Activated naive CD4-positive, alpha-beta T cell treated with anti-CD3 and anti-CD28 coated beads for 36 hours (primary cell): ENCODE measurements at places on chromosomes 1 and 21. TPM values are rescaled to one million over a fixed set of nuclear protein-coding genes. Genes with fewer than 3 reads are reported as not detected.

DNA sequence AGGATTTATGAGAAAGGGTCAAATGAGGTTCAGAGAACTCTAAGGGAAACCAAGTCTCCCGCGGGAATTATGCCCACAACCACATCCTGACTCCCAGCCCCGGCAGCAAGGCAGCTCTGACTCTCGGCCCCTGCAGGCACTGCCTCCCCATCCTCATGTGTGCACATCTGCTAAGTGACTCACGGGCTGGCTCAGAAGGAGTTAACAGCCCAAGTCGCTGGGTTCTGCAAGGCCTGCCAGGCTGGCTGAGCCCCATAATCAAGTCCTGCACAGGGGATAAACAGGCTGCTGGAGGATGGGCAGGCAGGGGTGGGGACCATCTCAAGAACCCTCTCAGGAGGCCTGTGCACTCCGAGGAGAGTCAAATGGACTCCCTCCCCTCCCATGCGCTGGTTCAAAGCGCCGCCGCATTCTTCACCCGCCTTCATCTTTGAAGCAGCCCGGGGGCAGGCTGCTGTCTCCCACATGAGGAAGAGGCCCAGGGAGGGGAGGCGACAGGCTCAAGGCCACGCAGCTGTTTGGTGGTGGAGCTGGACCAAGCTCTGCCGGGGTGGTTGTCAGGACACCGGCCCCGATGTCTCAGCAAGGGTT, 344.3 kb downstream of the MATN1 start:
- no peak overlapping the region for H3K4me3 ChIP-seq
- peaks cover 5% of the 10 kb centered on the region for H3K27me3 ChIP-seq
- H3K27ac ChIP-seq = no peak overlapping the region
- peak; percentile 3 for DNase-seq

Gene ATAD3C
- 0.42 TPM for total RNA-seq

DNA sequence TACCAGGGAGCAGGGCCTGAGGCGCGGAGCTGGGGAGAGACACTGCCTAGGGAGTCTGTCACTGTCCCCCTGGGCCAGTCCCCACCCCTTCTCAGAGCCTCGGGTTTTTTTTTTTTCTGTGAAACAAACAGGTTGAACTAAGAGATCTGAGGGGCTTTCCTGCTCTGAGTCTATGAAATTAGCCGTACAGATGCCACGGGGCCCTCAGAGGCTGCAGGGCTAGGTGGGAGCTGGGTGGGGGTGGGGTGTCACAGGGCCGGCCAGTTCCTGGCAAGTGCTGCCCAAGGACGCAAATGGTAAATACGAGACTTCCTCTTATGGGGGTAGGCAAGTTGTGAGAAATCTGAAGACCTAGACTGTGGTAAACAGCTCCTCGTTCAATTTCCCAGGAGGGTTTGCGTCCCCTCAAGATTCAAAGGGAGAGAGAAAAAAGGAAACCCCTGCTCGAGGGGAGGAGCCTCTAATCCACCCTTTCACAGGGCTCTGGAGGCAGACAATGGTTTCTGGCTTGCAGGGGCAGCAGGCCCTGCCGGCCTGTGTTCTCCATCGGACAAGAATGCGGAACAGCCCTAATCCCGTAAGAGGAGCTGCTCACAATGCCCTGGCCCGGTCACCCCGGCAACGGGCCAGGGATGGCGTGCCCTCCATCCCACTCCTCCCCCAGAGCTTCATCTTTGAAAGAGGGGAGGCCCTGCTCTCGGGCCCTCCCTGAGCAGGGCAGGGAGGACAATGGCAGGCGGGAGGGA, 7.8 kb downstream of the NUAK2 start:
- H3K4me3 ChIP-seq = peak overlapping the region; percentile 80
- H3K27me3 ChIP-seq = no peaks in the 10 kb centered on the region
- peaks cover 85% of the 10 kb centered on the region for H3K4me1 ChIP-seq
- DNase-seq = peak; percentile 77

Gene USH2A
- not detected for total RNA-seq

GRCh38 chr1:117783606-117784396, 145.6 kb downstream of the GDAP2 start:
- H3K36me3 ChIP-seq = no peaks in the 10 kb centered on the region
- H3K27me3 ChIP-seq = peaks cover 5% of the 10 kb centered on the region
- DNase-seq = no peak
- H3K4me3 ChIP-seq = no peak overlapping the region
- no peak overlapping the region for H3K27ac ChIP-seq
- H3K4me1 ChIP-seq = peaks cover 3% of the 10 kb centered on the region

GRCh38 chr1:110647254-110647891, 27.4 kb downstream of the KCNA3 start:
- no peaks in the 10 kb centered on the region for H3K36me3 ChIP-seq
- H3K27ac ChIP-seq = no peak overlapping the region
- no peaks in the 10 kb centered on the region for H3K27me3 ChIP-seq
- DNase-seq = no peak

GRCh38 chr1:28779751-28780408, 32.1 kb upstream of the OPRD1 start:
- no peak for DNase-seq
- H3K27me3 ChIP-seq = no peaks in the 10 kb centered on the region
- H3K4me1 ChIP-seq = peaks cover 2% of the 10 kb centered on the region
- H3K36me3 ChIP-seq = peaks cover 1% of the 10 kb centered on the region

Gene TATDN3
- total RNA-seq = 16.9 TPM

- no peaks in the 10 kb centered on the region for H3K36me3 ChIP-seq
- no peak overlapping the region for H3K4me3 ChIP-seq
- no peak overlapping the region for H3K27ac ChIP-seq
- no peaks in the 10 kb centered on the region for H3K4me1 ChIP-seq
Measured at GRCh38 chr1:28835237-28835650, 23.3 kb downstream of the OPRD1 start.

DNA sequence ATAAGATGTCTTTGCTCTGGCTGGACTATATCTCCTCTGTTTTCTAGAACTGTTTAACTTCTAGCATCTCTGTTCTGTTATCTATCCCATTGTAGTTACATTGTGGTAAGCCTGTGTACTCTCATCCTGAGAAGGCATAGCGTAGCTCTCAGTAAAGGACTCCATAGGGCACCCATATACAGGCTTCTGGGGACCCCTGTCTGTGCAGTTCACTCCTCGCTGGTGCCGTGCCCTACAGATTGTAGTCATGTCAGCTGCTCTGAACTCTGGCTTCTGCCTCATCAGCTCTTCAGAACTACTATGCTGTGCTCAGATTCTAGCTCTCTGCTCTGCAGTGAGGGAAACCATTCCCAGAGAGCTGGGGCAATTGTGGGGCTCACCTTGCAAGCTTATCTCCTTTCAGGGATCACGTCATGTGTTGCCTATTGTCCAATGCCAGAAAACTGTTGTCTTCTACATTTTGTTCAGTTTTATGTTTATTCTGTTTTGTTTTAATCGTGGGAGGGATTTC, 181.3 kb upstream of the USP24 start:
- H3K4me1 ChIP-seq = no peaks in the 10 kb centered on the region
- H3K27ac ChIP-seq = no peak overlapping the region
- no peak for DNase-seq
- peaks cover 18% of the 10 kb centered on the region for H3K27me3 ChIP-seq

Gene SASS6
- 8.2 TPM for total RNA-seq

DNA sequence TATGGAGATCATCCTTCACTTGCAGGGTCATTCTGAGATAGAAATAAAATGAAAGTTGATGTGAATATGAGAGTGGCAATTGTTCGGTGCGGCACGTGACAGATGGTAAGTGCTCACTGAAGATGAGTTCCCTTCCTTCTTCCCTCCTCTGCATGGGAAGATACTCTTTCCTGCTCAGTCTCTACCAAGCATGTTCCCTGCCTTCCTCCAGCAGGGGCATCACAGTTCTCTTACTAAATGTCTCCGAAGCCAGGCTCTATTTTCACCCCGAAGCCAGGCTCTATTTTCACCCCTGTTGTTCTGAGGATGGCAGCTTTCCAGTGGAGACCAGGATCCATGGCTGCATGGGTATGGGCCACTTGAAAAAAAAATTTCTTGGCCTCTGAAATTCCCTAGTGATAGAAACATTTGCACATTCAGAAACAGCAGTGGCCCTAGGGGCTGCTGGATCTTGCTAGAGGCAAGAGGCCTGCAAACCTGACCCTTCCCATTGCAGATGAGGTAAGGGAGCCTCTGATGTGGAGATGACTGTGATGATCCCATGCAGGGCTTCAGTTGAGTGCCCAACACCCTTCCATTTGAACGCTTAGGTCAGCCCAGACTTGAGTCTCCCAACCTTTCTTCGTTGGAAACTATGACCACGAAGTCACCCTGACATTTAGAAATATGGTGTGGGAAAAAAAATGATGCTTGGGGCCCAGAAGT, 123.7 kb upstream of the HMGB4 start:
- H3K4me1 ChIP-seq = no peaks in the 10 kb centered on the region
- H3K27ac ChIP-seq = no peak overlapping the region
- no peak overlapping the region for H3K4me3 ChIP-seq
- no peaks in the 10 kb centered on the region for H3K36me3 ChIP-seq

Gene HEYL
- total RNA-seq = 0.15 TPM

- DNase-seq = no peak
- H3K27me3 ChIP-seq = peaks cover 17% of the 10 kb centered on the region
- H3K4me3 ChIP-seq = no peak overlapping the region
- H3K36me3 ChIP-seq = no peaks in the 10 kb centered on the region
- peaks cover 4% of the 10 kb centered on the region for H3K4me1 ChIP-seq
Measured at GRCh38 chr1:156372876-156373275, 3.9 kb downstream of the RHBG start.

DNA sequence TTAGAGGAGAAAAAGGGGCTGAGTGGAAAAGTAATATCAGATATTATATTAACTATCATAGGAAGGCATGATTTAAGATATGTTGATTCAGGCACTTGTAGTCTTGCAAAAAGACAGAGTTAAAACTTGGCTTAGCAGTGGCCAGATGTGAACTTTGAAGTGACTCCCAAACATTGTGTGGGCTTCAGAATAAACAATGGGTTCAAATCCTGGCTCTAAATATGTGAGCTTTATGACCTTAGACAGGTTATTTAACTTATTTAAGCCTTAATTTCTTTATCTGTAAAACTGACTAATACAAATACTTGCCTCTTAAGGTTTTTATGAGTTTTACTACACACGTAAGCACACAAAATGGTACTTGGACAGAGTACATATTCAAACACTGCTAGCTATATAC, 85.9 kb downstream of the TNFSF18 start:
- no peaks in the 10 kb centered on the region for H3K36me3 ChIP-seq
- peaks cover 6% of the 10 kb centered on the region for H3K27me3 ChIP-seq
- no peak overlapping the region for H3K4me3 ChIP-seq
- DNase-seq = no peak

- no peaks in the 10 kb centered on the region for H3K36me3 ChIP-seq
- DNase-seq = no peak
- no peak overlapping the region for H3K27ac ChIP-seq
- H3K4me1 ChIP-seq = peaks cover 8% of the 10 kb centered on the region
Measured at GRCh38 chr1:6248932-6249738, 5.2 kb downstream of the HES3 start.

Gene CD164L2
- not detected for total RNA-seq

- H3K27ac ChIP-seq = no peak overlapping the region
- H3K4me3 ChIP-seq = no peak overlapping the region
- H3K36me3 ChIP-seq = no peaks in the 10 kb centered on the region
- no peaks in the 10 kb centered on the region for H3K4me1 ChIP-seq
Measured at GRCh38 chr1:81619156-81619555, 181.6 kb upstream of the ADGRL2 start.

- no peak overlapping the region for H3K4me3 ChIP-seq
- H3K27me3 ChIP-seq = no peaks in the 10 kb centered on the region
- no peak for DNase-seq
- H3K36me3 ChIP-seq = peaks cover 24% of the 10 kb centered on the region
Measured at GRCh38 chr1:77579547-77579946, 102.9 kb downstream of the ZZZ3 start.

GRCh38 chr1:226422478-226422877, 14.6 kb upstream of the PARP1 start:
- no peak for DNase-seq
- no peaks in the 10 kb centered on the region for H3K36me3 ChIP-seq
- H3K27me3 ChIP-seq = no peaks in the 10 kb centered on the region
- H3K4me1 ChIP-seq = peaks cover 10% of the 10 kb centered on the region
- no peak overlapping the region for H3K4me3 ChIP-seq
